ENCODE measurements at places on chromosomes 7 and 10.

GRCh38 chr10:113458451-113458850, 94.4 kb upstream of the HABP2 start:
- no peak for DNase-seq

DNA sequence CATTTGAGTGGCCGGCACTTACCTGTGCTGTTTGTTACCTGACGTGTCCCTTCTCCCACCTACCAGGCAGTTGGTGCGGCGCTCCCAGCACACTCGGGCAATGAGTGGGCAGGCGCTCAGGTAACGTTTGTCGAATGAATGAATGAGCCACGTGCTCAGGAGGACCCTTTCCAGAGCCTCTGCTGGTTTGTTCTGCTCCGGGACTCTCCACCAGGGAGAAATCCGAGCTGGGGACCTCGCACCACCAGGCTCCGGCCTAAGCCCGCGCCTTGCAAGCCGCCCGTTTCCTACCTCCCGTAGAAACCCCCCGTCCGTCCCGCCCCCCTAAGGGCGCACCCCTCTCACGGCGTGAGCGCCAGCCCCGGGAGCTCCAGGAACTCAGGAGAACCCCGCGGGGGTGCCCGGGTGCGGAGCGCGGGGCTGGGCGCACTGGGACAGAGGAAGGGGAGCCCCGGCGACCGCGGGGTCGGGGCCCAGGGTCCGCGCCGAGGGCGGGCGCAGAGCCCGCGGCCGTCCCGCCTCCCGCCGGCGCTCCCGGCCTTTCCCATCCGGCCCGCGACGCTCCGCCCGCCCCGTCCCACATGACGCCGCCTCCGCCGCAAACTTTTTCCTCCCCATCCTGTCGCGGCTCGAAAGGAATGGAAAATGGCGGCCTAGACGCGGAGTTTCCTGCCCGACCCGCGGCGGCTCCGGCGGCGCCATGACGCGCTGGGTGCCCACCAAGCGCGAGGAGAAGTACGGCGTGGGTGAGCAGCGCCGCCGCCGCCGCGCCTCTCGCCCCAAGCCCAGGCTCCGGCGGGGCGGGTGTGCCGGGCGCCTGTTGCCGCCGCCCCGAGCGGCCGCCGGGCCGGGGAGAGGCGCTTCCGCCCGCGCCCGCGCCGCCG, at the start of gene DOCK1:
Gene DOCK1, plus strand, starts transcription at position 611 of the 884 bp plus-strand sequence. Its CDS starts 90 bp downstream, at position 701.
- DNase-seq = no peak

GRCh38 chr10:72459301-72459700, 104.6 kb upstream of the DNAJB12 start:
- DNase-seq = no peak

DNA sequence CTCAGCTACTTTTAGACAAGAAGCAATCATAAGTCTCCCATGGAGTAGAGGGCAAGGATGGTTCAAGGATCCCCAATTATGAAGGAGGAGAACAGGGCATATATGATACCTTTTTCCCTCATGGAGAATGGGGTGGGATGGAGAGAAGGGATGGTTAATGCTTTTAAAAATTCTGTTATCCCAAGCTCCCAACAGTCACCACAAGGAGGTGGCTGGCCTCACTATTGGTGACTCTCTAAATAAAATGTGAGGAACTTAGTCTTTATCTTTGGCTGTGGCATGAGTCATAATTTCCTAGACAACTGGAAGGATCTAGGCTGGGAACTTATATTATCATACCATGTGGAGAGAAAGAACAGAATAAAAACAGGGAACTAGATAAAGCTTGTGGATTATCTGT, 297.0 kb downstream of the PHTF2 start:
- no peak for DNase-seq

GRCh38 chr7:101784292-101785127, 32.9 kb upstream of the CUX1 start:
- DNase-seq = no peak

- no peak for DNase-seq
Measured at GRCh38 chr10:108427146-108427545, 1262.6 kb upstream of the SORCS1 start.

- no peak for DNase-seq
Measured at GRCh38 chr10:61742812-61743211, 80.1 kb downstream of the CABCOCO1 start.
